Non-pigmented ciliary epithelial cell (primary cell): ENCODE measurements at places on chromosomes 4 and X.

GRCh38 chr4:113593400-113594230, 167.9 kb downstream of the CAMK2D start:
- no peak for DNase-seq

DNA sequence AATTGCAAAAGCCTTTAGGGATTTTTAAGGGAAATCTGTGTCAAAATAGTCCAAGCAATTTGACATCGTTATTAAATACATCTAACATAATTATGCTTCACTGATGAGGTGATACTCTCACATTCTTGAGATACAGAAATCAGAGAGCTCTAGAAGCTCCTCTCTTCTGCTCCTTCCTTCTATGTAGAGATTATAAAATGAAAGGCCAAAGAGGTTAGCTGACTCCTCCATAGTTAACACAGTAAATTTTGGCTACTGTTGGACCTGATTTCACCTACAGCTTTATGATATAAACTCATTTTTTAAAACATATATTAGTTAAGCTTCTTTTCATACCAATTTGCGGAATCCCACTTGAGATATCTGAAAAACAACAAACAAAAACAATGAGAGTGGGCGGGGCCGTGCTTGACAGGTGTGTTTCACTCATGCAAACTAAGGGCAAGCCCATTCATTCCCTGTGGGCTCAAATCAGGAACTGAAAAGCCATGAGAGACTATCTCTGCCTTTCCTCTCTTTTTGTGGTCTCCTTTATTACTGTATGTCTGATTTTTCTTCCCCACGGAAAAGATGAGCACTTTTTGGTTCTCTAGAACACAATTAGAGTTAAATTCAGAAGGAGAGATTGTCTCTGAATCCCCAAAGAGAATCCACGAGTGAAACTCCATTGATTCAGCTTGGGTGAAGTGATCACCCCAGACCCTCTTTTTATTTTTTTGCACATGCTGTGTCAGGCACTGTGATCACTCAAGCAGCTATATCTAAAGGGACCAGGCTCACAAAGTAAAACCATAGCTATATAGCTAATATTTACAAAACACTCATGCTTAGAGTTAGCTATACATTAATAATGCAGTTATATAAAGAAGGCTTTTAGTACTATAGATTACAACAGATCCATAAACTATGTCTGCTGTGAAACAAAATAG, 566.3 kb downstream of the IL15 start:
- DNase-seq = no peak

- DNase-seq = no peak
Observed at GRCh38 chr4:24915121-24915922, 2.5 kb upstream of the CCDC149 start.

DNA sequence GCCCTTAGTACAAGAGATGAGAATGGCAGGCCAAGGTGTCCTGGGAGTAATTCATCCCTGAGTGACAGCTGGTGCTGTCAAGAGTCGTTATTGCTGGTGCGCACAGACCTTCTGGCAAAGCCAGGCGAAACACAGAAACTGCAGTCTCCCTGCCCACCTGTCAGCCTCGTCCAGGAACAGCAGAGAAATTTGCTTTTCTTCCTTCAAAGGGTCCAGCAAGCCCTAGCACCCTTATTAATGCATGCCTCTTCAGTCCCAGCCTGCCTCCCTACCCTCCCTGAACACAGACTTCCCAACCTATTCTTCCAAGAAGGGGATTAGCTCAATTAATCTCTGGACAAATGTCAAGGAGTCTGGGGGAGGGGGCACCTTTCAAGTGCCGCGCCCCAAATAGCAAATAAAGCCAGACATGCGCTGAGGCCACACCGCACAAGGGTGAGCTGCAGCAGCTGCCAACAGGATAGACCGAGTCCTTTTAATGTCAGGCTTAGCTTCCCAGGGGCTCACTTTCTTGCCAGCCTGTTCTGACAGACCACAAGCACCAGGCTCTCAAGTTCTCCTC, 250.7 kb upstream of the RASGEF1B start:
- DNase-seq = no peak

DNA sequence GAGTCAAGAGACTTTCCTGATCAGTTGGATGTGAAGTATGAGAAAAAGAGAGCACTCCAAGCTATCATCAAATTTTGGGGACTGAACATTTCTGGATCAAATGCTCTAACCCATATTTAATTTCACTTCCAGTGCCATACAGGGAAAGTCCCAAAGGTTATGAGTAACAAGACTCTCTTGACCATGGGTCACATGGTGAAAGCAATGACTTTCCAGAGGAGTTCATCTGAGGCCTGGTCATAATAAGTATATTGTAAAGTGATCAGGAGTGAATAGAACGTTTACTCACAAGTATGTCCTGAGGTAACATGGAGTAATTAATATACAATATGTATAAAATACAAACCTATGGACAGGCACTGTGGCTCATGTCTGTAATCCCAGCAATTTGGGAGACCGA, 40.7 kb upstream of the ARMCX5 start:
- no peak for DNase-seq

DNA sequence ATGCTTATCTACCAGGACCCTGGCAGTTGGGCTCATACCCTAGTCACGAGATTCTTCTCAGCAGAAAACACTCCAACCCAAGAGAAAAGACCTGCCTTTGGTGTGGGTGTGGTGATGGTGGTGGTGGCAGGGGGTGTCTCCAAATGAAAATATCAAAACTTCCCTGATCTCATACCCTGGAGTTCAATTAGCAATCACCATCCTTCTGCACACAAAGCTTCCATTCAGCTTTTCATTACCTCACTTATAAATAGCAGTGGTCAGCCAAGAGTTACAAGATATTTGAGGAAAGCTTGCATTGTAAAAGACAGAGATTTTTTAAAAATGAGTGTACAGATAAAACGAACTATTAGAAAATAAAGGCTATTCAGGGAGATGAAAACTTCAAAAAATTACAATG, 580.8 kb upstream of the MAGEB2 start:
- no peak for DNase-seq
